Activated CD4-positive, alpha-beta T cell treated with anti-CD3 and anti-CD28 coated beads for 36 hours (primary cell): ENCODE measurements at places on chromosomes 6 and 20.

DNA sequence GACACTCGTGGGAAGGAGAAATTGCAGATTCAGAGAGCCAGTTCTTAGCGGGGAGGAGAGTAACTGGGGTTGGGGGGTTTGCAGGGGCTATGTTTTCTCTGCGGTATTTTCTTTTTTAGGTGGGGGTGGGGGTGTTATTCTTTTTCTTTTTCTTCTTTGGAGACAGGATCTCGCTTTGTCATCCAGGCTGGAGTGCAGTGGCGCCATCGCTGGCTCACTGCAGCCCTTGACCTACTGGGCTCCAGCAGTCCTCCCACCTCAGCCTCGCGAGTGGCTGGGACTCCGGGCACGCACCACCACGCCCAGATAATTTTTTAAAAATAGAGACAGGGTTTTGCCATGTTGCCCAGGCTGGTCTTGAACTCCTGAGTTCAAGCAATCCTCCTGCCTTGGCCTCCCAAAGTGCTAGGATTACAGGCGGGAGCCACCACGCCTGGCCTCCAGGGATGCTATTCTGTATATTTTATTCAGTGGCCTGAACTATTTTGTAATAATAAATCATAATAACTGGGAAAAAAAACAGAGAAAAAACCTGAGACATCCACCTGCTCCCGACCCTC, 57.3 kb downstream of the UBE2V1 start:
- peaks cover 6% of the 10 kb centered on the region for H3K27me3 ChIP-seq
- H3K4me3 ChIP-seq: no peak overlapping the region
- no peak overlapping the region for H3K27ac ChIP-seq
- no peaks in the 10 kb centered on the region for H3K4me1 ChIP-seq
- H3K36me3 ChIP-seq: no peaks in the 10 kb centered on the region

GRCh38 chr20:16488616-16489015, 84.6 kb downstream of the KIF16B start:
- H3K36me3 ChIP-seq: peaks cover 12% of the 10 kb centered on the region
- H3K4me3 ChIP-seq: no peak overlapping the region
- no peak overlapping the region for H3K27ac ChIP-seq

DNA sequence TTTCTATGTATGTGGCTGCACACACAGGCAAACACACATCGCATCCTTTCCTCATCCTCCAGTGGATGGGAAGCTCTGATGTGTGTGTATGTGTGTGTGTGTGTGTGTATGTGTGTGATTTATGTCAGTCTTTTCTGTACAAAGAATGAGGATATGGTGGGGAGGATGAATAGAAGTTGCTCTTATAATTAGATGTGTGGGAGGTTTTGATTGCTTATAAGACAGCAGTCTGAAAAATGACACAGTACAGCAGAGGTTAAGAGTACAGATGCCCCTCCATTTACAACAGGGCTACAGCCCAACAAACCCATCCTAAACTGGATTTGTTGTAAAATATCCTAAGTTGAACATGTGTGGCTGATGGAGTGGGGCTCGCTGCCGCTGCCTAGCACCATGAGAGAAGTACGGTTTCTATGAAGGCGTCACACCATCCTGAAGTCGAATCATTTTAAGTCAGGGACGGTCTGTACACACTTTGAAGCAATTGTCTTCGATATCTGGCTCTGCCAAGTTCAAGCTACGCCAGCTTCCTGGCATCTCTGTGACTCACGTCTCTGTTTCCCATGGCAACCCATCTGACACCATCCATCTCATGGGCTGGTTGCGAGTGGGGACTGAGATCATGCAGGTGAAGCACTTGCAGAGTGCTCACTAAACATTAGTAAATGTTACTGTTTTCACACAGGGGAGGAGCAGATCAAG, 252.6 kb downstream of the MYLK4 start:
- no peak overlapping the region for H3K27ac ChIP-seq
- H3K27me3 ChIP-seq: peaks cover 5% of the 10 kb centered on the region
- no peak overlapping the region for H3K4me3 ChIP-seq
- peak; percentile 9 for DNase-seq
- no peaks in the 10 kb centered on the region for H3K4me1 ChIP-seq
- H3K36me3 ChIP-seq: no peaks in the 10 kb centered on the region

- H3K27me3 ChIP-seq: no peaks in the 10 kb centered on the region
- peak overlapping the region; percentile 58 for H3K4me3 ChIP-seq
- no peaks in the 10 kb centered on the region for H3K36me3 ChIP-seq
- peaks cover 56% of the 10 kb centered on the region for H3K4me1 ChIP-seq
- no peak for DNase-seq
- H3K27ac ChIP-seq: peak overlapping the region; percentile 94
Observed at GRCh38 chr6:16419636-16420336, 181.4 kb downstream of the GMPR start.

- H3K4me1 ChIP-seq: no peaks in the 10 kb centered on the region
- no peak overlapping the region for H3K4me3 ChIP-seq
- no peaks in the 10 kb centered on the region for H3K27me3 ChIP-seq
- DNase-seq: no peak
Observed at GRCh38 chr6:23478312-23478711, 647.7 kb upstream of the NRSN1 start.

GRCh38 chr6:52994031-52994838, 849 bp downstream of the GSTA4 start:
- peaks cover 24% of the 10 kb centered on the region for H3K36me3 ChIP-seq
- DNase-seq: no peak
- peaks cover 4% of the 10 kb centered on the region for H3K27me3 ChIP-seq
- H3K27ac ChIP-seq: peak overlapping the region; percentile 77
- H3K4me3 ChIP-seq: peak overlapping the region; percentile 83

GRCh38 chr20:63008541-63009044, 1.8 kb upstream of the BHLHE23 start:
- H3K27ac ChIP-seq: no peak overlapping the region
- peaks cover 21% of the 10 kb centered on the region for H3K4me1 ChIP-seq
- no peak for DNase-seq
- H3K4me3 ChIP-seq: no peak overlapping the region
- H3K36me3 ChIP-seq: peaks cover 2% of the 10 kb centered on the region
- peaks cover 42% of the 10 kb centered on the region for H3K27me3 ChIP-seq

- no peaks in the 10 kb centered on the region for H3K27me3 ChIP-seq
- no peak overlapping the region for H3K4me3 ChIP-seq
- no peak overlapping the region for H3K27ac ChIP-seq
Observed at GRCh38 chr20:62201173-62202082, 18.6 kb downstream of the MTG2 start.

GRCh38 chr6:24766680-24767462, 7.9 kb upstream of the GMNN start:
- no peaks in the 10 kb centered on the region for H3K27me3 ChIP-seq
- DNase-seq: no peak
- H3K36me3 ChIP-seq: no peaks in the 10 kb centered on the region
- H3K4me3 ChIP-seq: no peak overlapping the region

DNA sequence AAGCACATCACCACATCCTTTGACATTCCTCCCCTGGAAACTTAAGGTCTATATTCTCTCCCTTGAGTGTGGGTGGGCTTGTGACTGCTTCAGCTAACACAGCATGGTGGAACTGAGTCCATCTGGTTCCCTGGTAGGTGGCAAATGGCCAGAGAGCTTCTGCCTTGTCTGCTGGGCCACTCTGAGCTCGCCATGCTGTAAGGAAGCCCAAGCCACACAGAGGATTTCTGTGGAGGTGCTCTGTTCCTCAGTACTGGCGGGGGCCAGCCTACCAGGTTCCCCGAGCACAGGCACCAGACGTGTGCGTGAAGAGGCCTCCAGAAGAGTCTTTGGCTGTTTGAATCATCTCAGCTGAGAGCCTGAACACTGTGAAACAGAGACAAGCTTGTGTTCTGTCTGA, 41.6 kb upstream of the PMEPA1 start:
- peaks cover 29% of the 10 kb centered on the region for H3K27me3 ChIP-seq
- H3K36me3 ChIP-seq: no peaks in the 10 kb centered on the region
- H3K4me3 ChIP-seq: no peak overlapping the region
- H3K4me1 ChIP-seq: peaks cover 15% of the 10 kb centered on the region
- no peak overlapping the region for H3K27ac ChIP-seq

- H3K36me3 ChIP-seq: peaks cover 9% of the 10 kb centered on the region
- peak overlapping the region; percentile 88 for H3K4me3 ChIP-seq
- peak overlapping the region; percentile 78 for H3K27ac ChIP-seq
Observed at GRCh38 chr6:13327691-13328075, 654 bp downstream of the TBC1D7 start.

DNA sequence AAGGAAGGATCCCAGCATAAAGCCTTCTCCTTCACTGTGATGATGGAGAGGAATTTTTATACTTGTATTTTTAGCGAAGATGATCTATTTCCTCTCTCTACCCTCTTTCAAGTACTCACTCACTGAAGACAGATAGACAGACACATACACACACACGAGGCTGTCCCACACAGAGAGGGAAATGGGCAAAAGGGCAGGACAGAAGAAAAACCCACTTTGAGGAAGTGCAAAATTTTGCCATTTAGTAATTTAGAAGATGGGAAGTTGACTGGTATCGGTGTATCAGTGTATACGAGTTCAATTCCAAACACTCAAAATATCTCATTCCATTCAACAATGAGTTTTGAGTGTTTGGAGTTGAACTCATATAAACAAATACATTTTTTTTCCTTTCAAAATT, 30.9 kb downstream of the HEBP2 start:
- no peaks in the 10 kb centered on the region for H3K36me3 ChIP-seq
- no peaks in the 10 kb centered on the region for H3K27me3 ChIP-seq
- no peak overlapping the region for H3K27ac ChIP-seq
- DNase-seq: no peak

- H3K27ac ChIP-seq: no peak overlapping the region
- DNase-seq: no peak
Observed at GRCh38 chr6:152727507-152727906, 23.1 kb upstream of the VIP start.

DNA sequence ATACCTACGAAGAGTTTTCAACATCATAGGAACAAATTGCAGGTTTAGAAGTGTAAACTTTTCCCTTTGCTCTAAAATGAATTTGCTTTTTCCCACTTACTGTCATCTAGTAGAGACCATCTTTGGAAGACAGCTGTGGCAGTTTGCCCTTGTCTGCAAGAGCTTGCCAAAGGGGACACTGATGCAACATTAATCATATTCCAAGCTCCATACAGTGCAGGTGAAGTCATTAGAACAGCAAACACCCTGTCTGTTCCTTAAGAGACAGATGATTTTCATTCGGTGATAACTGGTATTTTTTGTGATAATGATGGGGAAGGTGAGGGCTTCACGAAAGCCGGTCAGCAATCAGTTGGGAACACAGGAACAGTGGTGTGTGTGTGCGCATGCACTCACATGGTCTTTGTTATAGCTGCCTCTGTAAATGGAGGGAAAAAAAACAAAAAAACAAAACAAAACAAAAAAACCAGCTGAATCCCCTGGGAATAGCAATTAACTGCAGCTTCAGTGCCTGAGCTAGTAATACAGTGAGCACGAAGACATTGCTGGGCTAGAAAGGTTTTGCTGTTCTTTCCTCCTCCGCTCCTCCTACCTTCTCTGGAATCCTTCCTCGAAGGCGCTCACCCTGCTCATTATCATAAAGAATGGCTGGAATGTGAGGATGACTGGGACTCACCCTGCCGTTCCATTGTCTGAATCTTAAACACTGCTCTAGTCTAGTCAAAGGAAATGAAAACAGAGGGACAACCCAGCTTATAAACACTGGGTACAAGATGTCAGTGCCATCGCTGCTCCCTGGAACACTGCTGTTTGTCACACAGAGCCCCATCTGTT, 35.2 kb upstream of the KIF13A start:
- no peaks in the 10 kb centered on the region for H3K36me3 ChIP-seq
- H3K4me3 ChIP-seq: no peak overlapping the region
- H3K27me3 ChIP-seq: no peaks in the 10 kb centered on the region

DNA sequence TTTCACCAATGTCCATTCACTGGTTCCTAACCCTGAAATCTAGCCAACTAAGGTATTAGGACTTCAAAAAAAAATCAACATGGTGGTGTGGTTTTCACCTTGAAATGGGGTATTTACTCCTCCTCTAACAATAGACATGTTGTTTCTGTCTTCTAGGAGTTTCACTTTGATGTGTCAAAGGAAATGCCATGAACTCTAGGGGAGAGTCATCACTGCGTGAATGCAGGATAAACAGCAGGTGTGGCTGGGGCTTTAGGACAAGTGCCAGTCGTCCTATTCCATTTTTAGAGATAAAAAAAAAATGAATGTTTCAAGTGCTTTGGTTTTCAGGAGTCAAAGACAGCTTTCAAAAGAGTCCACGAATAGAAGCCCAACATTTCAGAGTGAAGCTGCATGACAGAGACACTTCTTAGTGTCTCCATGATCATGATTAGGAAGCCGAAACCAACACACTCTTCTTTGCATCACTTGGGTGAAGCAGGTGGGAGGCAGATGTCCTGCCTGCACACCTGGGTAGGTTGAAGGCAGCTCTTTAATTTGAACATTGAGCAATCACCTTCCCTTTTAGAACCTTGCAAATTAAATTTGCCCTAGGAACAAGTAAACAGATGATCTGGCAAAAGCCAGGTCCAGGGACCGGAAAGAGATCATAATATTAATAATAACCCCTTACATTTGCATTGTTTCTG, 328.5 kb upstream of the PRDM1 start:
- no peak overlapping the region for H3K27ac ChIP-seq
- no peaks in the 10 kb centered on the region for H3K36me3 ChIP-seq
- H3K4me3 ChIP-seq: no peak overlapping the region
- peaks cover 6% of the 10 kb centered on the region for H3K27me3 ChIP-seq
- H3K4me1 ChIP-seq: peaks cover 18% of the 10 kb centered on the region

GRCh38 chr6:45880159-45880558, 135.5 kb downstream of the CLIC5 start:
- no peak overlapping the region for H3K27ac ChIP-seq
- H3K27me3 ChIP-seq: no peaks in the 10 kb centered on the region
- no peak overlapping the region for H3K4me3 ChIP-seq
- no peak for DNase-seq
- no peaks in the 10 kb centered on the region for H3K4me1 ChIP-seq

GRCh38 chr20:34705008-34705396, 858 bp downstream of the TP53INP2 start:
- no peak overlapping the region for H3K27ac ChIP-seq
- DNase-seq: no peak
- H3K36me3 ChIP-seq: no peaks in the 10 kb centered on the region
- H3K4me3 ChIP-seq: peak overlapping the region; percentile 82

- H3K4me3 ChIP-seq: no peak overlapping the region
- no peak for DNase-seq
- H3K36me3 ChIP-seq: no peaks in the 10 kb centered on the region
Observed at GRCh38 chr20:58918621-58919020, 62.4 kb upstream of the NELFCD start.

DNA sequence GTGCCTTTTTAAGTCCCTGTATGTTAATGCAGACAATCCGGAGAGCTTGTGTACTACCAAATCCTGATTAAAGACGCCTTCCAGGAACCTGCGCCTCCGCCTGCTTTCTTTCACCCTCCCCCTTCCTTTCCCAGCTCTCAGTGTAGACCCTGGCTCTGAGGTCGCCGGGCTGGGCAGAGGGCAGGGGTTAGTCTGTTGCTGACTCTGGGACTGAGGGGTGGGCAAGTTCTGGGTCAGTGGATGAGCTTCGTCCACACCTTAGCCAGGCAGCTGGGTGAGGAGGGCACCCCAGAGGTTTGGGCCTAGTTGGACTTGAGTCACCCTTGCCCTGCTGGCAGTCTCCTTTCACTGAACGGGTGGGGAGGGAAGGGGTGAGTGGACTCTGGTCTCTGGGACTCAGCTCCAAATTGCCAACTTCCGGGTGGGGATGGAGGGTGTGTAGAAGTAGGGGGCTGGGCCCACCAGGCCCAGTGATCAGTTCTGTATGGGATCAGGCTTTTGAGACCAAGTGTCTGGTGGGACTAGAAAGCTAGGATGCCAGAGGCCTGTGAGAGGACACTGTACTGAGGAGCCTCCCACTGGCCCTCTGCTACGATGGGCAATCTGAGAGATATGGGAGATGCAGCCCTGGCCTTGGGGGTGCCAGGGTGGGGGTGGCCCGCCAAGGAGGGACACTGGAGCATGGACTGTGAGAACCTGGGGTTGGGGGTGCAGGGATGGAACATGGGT, 21.3 kb upstream of the SLC22A7 start:
- peaks cover 17% of the 10 kb centered on the region for H3K27me3 ChIP-seq
- no peaks in the 10 kb centered on the region for H3K36me3 ChIP-seq
- H3K27ac ChIP-seq: no peak overlapping the region
- no peak for DNase-seq
- H3K4me1 ChIP-seq: peaks cover 16% of the 10 kb centered on the region
